T-helper 2 cell (primary cell): ENCODE measurements at places on chromosomes 12 and 14.

- no peak for DNase-seq
Measured at GRCh38 chr12:53594897-53595615, 31.1 kb downstream of the ATF7 start.

DNA sequence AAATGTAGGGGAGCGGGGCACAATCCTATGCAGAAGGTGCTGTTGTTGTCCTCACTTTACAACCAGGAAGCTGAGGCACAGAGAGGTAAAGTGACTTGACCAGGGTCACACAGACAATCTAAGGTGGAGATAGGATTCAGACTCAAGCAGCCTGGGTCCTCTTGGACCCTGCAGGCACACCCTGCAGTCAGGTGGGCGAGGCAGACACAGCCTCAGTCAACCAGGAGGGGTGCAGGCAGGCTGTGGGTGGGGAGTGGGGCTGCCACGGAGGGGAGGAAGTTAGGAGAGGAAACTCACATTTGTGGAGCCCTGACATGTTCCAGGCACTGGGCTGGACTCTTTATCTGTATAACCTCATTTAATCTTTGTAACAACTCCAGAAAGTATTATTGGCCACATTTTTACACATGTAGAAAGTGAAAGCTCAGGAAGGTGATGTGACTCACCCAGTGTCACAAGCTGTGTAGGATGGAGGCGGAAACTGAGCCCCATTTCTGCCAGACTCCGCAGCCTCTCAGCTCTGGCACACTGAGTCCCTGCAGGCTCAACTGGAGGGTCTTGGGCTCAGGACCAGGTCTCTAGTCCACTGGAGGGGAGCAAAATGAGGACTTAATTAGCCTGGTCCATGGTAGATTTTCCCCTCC, 24.9 kb upstream of the CHGA start:
- DNase-seq: no peak

DNA sequence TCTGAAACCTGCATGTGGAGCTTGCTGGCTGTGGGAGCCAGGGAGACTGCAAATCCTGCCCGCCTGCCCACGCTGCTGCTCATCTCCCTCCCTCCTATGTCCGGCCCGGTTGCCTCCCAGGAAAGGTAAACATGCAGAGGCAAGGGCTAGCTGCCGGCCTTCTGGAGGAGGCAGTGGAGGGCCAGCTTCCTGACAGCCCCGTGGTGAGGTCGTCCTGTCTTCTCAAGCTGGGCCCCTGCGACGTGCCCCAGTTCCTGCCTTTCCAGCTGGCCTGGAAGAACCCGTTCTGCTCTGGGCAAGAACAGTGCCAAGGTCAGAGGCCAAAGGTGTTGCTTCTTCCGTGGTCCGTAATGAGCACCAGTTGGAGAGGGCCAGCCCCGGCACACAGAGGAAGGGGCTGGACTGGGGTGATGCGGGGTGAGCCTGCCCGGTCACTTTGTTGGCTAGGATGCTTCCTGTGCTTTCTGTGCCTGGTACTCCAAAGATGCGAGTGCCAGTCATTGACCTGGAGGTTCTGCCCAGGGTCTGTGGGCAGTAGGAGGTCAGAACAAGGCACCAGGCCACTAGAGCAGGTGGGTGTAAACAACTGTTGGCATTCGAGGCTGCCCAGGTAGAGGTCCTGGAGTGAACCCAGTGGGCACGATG, 25.3 kb downstream of the TPCN1 start:
- DNase-seq: no peak

DNA sequence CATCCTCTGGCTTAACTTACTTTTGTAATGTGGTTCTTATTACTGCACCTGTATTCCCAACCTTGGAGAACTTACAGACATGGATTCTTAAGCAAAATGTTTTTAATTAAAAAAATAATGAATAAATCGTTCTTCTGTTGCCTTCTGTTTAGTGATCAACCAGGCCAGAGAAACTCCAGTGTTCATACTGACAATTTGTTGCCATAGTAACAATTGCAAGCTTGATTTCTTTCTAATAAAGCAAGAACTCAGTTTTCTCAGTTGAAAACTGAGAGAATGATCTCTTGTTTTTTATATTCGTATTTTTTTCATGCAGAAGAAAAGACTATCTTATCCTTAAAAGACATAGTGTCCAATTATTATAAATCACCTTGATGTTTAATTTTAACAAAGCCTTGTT, 106.5 kb upstream of the LMNTD1 start:
- no peak for DNase-seq

GRCh38 chr14:36208690-36209278, 32.3 kb upstream of the PTCSC3 start:
- DNase-seq: no peak

DNA sequence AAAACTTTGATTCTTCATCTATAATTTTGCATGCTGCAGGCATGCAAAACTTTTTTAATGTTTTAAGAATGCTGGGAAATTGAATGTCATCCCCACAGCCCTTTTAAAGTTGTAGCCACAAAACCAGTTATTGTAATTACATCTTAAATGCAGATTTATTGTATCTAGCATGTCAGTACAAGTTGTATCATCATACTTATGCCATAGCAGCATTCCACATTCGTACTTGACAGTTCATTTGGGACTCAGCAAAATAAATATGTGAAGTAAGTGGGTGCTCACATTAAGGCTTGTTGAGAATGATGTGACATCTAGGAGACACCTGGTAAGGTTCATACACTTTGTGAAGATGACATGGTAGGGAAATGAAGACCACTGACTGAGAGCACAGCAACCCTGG, 44.0 kb upstream of the GZMB start:
- DNase-seq: no peak

DNA sequence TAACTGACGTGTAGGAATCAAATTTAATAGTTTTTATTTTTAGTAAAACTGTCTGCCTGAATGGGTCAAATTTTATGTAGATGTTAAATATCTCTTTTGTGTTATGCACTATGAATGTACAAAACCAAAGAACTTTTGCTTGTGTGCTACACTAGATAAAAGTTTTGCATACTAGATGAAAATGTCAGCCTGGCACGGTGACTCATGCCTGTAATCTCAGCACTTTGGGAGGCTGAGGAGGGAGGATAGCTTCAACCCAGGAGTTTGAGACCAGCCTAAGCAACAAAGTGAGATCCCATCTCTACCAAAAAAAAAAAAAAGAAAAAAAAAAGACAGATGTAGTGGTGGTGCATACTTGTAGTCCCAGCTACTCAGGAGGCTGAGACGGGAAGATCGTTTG, 11.1 kb downstream of the AEBP2 start:
- DNase-seq: no peak

- no peak for DNase-seq
Measured at GRCh38 chr14:97117693-97118092, 320.5 kb downstream of the VRK1 start.

DNA sequence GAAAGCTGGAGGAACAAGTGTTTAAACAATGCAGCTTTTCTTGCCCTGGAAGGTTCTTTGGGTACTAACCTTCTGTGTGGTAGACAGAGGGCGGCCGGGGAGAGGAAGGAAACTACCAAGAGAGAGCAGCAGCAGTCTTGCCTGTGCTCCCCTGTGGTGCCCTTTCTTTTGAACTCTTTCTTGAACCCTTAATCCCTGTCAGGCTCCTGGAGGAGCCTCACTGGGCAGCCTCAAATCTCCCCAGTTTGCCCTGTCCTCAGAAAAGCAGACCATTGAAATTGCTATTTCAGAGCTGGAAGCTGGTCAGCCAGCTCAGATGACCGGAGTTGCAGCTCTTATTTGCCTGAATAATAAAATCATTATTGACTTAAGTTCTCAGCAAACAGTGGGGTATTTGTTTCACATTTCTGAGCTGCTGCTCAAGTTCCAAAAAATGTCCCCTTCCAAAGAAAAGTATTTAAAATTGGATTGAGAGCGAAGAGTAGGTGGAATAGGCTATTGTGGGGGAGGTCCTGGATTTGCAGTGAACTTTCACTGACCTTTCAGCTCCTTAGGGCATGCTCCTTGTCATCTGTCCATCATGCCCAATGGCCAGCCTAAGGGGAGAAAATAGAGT, 42.1 kb upstream of the RNASE3 start:
- DNase-seq: no peak

DNA sequence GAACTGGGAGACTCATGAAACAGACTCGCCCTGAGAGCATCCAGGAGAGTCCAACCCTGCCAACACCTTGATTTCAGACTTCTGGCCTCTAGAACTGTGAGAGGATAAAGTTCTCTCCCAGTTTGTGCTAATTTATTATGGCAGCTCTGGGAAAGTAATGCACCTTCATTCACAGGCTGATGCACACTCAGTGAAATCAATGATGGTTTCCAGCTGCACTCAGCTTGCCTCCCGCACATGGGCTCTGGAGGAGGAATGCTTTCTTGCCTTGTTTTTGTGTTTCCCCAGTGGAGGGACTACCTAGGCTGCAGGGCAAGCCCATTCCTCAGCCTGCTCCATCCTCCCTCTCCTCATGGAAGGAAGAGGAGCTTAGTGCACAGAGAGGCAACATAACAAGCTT, 45.7 kb downstream of the TMEM132C start:
- DNase-seq: no peak

DNA sequence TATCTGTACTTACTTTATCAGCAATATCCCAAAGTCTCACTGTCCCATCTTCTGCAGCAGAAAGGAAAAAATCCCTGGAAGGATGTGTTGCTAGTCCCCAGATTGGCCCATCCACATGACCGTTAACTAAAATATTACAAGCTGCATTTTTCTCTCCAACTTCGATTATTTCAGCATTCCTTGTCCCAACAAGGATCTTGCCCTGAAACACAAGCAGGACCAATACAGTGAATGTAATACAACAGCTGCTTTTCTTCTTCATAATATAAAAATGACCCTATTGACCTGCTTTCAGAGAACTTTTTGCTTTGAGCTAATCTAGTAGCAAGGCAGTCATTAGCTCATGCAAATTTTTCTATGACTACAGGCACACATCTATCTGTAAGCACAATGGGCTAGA, 58.3 kb downstream of the ZC3H14 start:
- no peak for DNase-seq

DNA sequence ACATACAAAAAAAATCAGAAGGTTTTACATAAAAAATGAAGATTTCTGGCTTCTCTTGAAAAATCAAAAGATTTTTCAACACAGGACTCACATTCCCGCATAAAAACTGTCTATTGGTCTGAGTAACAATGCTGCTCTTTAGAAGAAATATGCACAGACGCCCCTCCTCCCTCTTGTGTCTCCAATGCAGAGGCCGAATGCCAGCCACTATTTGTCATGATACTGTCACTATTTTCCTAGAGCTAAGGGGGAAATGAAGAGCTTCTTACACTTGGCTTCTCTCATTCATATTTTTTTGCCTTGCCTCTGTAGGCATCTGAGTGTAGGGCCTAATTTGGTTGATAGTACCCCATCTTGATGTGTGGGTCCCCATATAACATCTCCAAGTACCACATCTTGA, 98.0 kb downstream of the BBS10 start:
- no peak for DNase-seq

DNA sequence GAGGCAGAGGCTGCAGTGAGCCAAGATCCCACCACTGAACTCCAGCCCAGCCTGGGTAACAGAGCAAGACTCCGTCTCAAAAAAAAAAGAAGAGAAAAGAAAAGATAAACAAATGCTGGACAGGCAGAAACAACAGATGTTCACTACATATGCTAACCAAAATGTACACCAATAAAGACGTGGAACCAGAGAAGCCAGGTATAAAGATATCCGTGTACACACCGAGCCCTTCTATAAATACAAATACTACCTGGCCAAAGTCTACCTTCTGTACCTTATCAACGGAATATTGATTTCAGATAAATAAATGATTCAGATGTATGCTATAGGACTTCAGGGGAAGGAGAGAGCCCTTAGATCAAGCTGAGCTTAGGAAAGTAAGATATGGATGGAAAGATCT, 10.8 kb upstream of the KRT8 start:
- DNase-seq: no peak

GRCh38 chr12:4275870-4276301, 2.3 kb downstream of the CCND2 start:
- no peak for DNase-seq

DNA sequence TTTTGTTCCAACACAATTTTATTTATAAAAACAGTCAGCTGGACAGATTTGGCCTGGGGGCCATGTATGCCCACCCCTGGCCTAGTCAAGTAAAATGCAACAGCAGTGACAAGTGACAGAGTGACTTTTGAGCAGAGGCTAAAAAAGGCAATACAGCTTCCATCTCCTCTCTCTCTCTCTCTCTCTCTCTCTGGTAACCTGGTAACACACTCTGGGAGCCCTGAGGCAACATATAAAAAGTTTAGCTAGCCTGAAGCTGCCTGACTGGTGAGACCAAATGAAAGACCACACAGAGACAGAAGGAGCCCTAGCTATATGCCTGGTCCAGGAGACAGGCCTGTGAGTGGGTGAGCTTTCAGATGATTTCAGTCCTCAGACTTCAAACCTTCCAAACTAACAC, 105.4 kb downstream of the DENND5B start:
- DNase-seq: no peak

GRCh38 chr14:75170772-75171171, 5.6 kb downstream of the TMED10 start:
- DNase-seq: no peak

DNA sequence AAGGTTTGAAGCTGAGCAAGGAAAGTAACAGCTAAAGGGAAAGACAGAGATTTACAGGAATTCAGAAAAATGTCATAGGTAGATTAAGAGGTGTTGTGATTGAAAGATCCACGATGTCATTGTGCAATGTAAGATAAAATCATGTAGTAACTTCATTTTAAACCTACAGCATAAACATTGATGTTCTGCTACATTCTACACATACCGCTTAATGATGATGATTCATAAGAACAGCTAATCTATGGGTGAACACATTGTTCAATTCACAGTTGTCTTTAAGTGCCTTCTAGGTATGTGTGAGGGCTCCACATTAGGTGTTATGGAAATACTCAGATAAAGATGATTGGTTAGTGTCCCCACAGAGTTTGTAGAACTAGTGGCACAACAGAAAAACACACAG, 170.9 kb downstream of the GRIP1 start:
- DNase-seq: no peak

DNA sequence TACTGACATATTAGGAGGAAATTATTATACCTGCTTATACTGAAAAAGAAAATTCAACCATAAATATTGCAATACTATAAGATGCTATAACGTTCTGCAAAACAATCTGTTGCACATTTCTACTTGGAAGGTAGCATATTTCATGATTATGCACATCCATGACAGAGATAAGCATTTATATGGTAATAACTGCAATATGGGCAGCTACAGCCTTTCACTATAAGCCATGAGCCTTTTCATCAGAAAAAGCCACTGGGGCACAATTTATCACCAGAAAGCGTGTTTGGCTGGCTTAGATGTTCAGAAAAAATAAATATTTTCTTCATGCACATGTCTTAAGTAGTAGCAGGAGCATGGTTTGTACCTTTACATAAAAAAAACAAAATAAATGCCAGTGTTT, 340.7 kb downstream of the GALC start:
- DNase-seq: no peak

GRCh38 chr14:69468949-69469348, 15.6 kb upstream of the PLEKHD1 start:
- no peak for DNase-seq

GRCh38 chr12:96060041-96060440, 24.7 kb upstream of the LTA4H start:
- DNase-seq: no peak

DNA sequence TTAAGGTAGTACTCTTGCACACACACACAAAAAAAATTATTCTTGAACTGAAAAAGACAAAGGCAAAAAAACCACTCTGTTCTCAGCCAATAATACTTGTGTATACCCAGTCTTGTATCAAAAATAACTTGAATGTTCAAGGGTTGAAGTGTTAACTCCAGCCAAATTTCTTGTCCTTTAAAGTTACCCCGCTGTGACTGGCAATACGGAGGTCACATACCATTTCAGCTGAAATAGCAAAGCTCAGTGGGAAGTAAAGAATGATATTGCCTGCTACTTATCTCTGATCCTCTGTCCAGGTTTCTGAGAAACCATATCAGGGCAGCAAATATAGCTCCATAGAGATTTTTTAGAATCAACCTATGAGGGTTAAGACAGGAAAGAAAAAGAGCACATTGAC, 167.4 kb downstream of the C12orf50 start:
- DNase-seq: no peak
